ENCODE measurements at places on chromosomes 7 and 10. TPM values are rescaled to one million over a fixed set of nuclear protein-coding genes. Genes with fewer than 3 reads are reported as not detected.

The DNAH11 gene
- total RNA-seq, result 2.3 TPM

The SPOCK2 gene
- total RNA-seq, result 261 TPM

The PKD2L1 gene
- 0.68 TPM for total RNA-seq

The MNX1 gene
- total RNA-seq, result not detected

The CC2D2B gene
- 0.34 TPM for total RNA-seq

The VWDE gene
- 3.2 TPM for total RNA-seq

The AMPH gene
- not detected for total RNA-seq

The RPEL1 gene
- total RNA-seq, result not detected

The TDRD1 gene
- not detected for total RNA-seq

The PCGF5 gene
- total RNA-seq, result 46.2 TPM

The ARMC3 gene
- not detected for total RNA-seq

The FOXP2 gene
- total RNA-seq, result not detected

The BHLHA15 gene
- total RNA-seq, result not detected
